Fibroblast of skin of back (primary cell): ENCODE measurements at places on chromosomes 11 and 22.

DNA sequence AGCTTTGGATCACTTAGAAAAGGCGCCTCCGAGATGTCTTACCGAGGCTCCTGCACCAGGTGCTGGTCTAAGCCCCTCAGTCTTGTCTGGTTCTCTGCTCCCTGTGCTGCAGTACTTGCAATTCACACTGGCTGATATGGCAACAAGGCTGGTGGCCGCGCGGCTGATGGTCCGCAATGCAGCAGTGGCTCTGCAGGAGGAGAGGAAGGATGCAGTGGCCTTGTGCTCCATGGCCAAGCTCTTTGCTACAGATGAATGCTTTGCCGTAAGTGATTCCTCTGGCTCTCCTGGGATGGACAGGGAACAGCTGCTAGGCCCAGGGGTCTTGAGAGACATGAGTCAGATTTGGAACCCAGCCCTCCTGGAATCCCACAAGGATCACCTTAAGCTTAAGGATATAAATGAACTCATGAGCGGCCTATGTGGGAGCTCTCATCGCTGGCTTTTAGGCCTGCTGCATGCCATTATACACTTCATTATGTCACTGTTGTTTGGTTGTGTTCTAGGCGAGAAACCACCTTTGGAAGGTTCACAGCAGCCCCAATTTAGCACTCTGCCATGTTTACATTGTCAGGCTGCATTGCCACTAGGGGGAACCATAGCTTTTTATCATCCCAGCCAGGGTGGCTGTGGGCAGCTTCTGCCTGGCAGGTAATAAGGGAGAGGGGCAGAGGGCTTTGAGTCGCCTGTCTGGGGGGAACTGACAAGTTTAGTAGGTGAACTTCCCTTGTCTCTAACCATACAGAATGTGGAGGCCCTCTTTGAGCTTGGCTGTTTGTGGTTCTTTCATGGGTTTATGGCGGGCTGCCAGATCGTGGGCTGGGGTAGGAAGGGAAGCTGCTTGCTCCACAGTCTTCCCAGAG is 8.5 kb downstream of the ACAD8 start:
- DNase-seq, result no peak

DNA sequence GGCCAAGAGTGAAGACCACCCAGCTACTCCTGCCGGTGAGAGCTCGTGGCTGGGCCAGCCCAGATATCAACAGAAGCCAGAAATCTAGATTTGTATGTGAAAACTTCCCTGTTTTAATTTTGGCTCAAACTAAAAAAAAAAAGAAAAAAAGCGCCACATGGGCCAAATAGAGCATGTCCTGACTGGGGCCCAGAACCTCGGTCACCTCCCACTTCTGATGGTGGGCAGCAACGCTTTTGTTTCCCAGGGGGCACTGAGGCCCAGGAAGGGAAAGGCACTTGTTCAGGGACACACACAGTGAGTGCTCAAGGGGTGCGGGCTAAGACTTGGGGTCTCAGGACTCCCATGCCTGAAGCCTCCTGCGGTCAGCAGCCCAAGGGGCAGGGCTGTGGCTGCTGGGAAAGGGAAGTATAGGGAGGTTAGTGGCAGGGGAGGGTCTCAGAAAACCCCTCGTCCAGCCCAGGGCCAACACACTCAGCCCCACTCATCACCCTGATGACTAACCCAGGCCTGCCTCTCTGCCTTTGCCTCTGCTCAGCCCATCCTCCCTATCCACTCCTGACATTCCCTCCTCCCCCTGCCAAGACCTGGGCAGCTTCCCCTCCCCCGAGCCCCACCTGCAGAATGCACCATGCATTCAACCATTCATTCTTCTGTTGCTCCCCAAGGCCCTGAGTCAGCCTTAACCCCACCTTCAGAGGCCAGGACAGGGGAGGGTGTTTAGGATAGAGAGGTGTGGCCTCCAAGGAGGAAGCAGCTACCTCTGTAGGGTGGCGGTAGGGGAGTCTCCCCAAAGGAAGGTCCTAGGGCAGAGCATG is 30.0 kb upstream of the TCF20 start:
- DNase-seq, result no peak

DNA sequence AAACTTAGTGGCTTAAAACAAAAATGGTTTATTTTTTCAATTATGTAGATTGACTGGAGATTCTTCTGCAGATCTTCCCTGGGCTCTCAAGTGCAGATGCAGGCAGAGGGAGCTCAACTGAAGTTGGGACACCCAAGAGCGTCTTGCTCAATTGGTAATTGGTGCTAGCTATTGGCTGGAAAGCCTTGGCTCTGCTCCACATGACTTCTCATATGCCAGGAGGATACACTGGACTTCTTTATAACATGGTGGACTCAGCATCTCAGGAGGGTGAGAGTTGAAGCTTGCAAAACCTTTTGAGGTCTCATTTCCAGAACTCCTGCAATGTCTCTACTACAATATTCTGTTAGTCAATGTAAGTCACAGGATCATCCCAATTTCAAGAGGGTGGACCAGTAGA is 42.2 kb upstream of the PRSS23 start:
- no peak for DNase-seq

- no peak for DNase-seq
Observed at GRCh38 chr11:15349413-15349812, 234.7 kb downstream of the INSC start.

- DNase-seq, result no peak
Observed at GRCh38 chr22:49929211-49929979, 11.0 kb downstream of the CRELD2 start.

DNA sequence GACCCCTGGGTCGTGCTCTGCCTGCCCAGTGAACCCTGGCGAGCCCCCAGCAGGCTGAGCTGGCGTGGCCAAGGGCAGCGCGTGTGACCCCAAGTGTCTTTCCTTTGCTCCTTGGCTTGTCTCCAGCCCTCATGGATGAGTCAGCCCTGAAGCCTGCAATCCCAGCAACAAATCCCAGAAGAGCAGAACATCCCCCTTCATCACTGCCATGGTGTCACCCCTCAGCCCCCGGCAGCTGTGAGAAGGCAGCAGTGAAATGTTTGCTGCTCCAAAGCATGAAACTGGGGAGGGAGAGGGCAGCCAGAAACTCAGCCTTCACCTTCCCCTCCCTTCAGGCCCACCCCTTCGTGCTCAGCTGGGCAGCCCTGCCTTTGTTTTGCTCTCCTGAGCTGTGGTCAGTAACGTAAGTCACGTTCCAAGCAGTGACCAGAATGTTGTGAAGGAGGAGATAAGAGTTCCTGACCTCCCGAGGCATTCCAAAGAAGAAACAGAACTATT is 29.8 kb downstream of the ADAMTS15 start:
- peak; percentile 95 for DNase-seq

- no peak for DNase-seq
Observed at GRCh38 chr11:48111891-48112290, 104.7 kb upstream of the OR4B1 start.

GRCh38 chr11:27183672-27184457 is 143.2 kb downstream of the BBOX1 start:
- peak; percentile 69 for DNase-seq

GRCh38 chr11:61834278-61835048 is 6.4 kb downstream of the FADS2 start:
- DNase-seq, result peak; percentile 71

GRCh38 chr22:11629661-11630385 is 3898.2 kb upstream of the OR11H1 start:
- DNase-seq, result no peak
